Left lung (tissue), 14 donors: ENCODE measurements at places on chromosomes 16 and 17. TPM values are rescaled to one million over a fixed set of nuclear protein-coding genes. Genes with fewer than 3 reads are reported as not detected.

GRCh38 chr17:64630309-64631223, 31.5 kb downstream of the SMURF2 start:
- H3K27ac ChIP-seq, result no peak overlapping the region
- no peaks in the 10 kb centered on the region for H3K36me3 ChIP-seq
- H3K4me3 ChIP-seq, result no peak overlapping the region
- H3K27me3 ChIP-seq, result no peaks in the 10 kb centered on the region
- peaks cover 76% of the 10 kb centered on the region for H3K4me1 ChIP-seq

GRCh38 chr16:59686405-59686804, 952.3 kb upstream of the GOT2 start:
- no peak for DNase-seq
- H3K27me3 ChIP-seq, result no peaks in the 10 kb centered on the region
- H3K27ac ChIP-seq, result no peak overlapping the region
- H3K36me3 ChIP-seq, result no peaks in the 10 kb centered on the region
- H3K4me1 ChIP-seq, result no peaks in the 10 kb centered on the region
- H3K4me3 ChIP-seq, result no peak overlapping the region

DNA sequence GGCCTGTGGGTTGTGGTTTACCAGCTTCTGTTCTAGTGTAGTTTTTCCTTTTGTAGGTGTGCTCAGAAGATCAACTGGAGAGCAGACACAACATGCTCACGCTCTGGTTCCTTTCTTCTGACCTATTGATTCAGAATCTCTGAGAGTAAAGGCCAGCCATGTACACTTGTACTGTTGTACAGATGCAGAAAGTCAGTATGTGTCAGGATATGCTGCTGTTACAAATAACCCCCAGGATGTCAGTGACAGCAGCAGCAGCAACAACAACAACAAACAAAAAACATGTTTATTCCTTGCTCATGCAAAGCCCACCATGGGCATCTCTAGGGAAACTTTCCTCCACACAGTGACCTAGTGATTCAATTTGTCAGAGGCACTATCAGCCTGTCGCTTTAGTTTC, 154.8 kb upstream of the RBFOX1 start:
- H3K4me3 ChIP-seq, result no peak overlapping the region
- no peaks in the 10 kb centered on the region for H3K36me3 ChIP-seq
- H3K27me3 ChIP-seq, result no peaks in the 10 kb centered on the region
- no peak overlapping the region for H3K27ac ChIP-seq
- no peaks in the 10 kb centered on the region for H3K4me1 ChIP-seq

GRCh38 chr16:70786020-70786755, 14.8 kb downstream of the VAC14 start:
- no peaks in the 10 kb centered on the region for H3K27me3 ChIP-seq
- no peak overlapping the region for H3K4me3 ChIP-seq
- peaks cover 4% of the 10 kb centered on the region for H3K4me1 ChIP-seq
- H3K27ac ChIP-seq, result no peak overlapping the region
- DNase-seq, result no peak

- H3K36me3 ChIP-seq, result peaks cover 4% of the 10 kb centered on the region
- H3K27me3 ChIP-seq, result no peaks in the 10 kb centered on the region
- peaks cover 32% of the 10 kb centered on the region for H3K4me1 ChIP-seq
- peak overlapping the region; percentile 55 for H3K4me3 ChIP-seq
- peak overlapping the region; percentile 87 for H3K27ac ChIP-seq
- DNase-seq, result peak; percentile 43
These were observed 1.2 kb downstream of the JPT1 start for GRCh38 chr17:75152922-75153779.

- no peaks in the 10 kb centered on the region for H3K27me3 ChIP-seq
- H3K4me1 ChIP-seq, result no peaks in the 10 kb centered on the region
- H3K4me3 ChIP-seq, result no peak overlapping the region
- H3K36me3 ChIP-seq, result no peaks in the 10 kb centered on the region
- DNase-seq, result no peak
These were observed 122.4 kb upstream of the NUDT7 start for GRCh38 chr16:77599793-77600415.

GRCh38 chr17:31529841-31530251, 138.4 kb downstream of the RAB11FIP4 start:
- no peak overlapping the region for H3K27ac ChIP-seq
- no peak overlapping the region for H3K4me3 ChIP-seq
- H3K27me3 ChIP-seq, result no peaks in the 10 kb centered on the region
- H3K4me1 ChIP-seq, result no peaks in the 10 kb centered on the region
- peaks cover 61% of the 10 kb centered on the region for H3K36me3 ChIP-seq

DNA sequence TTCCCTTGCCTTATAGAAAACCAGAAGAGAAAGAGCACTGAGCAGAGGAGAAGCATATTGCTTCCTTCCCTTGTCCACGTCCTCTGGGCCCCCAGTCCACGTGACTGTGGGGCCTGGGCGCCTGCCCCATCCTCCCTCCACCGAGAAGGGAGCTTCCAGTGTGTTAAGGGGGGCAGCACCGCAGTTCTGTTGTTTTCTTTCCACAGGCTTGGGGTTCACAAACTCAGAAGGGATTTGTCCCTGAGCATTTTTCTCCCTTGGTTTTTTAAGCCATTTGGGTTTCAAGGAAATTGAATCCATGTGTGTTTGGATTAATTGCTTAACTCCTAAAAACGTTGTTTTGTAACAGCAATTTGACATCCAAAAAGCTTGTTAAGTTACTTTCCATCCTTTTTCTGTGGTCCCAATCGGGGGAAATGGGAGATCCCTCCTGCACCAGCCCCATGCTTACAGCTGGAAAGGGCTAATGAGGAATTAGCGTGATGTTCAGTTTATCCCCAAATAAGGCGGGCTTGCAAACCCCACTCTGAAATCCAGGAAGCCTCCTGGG, 347.5 kb upstream of the TNRC6C start:
- no peak overlapping the region for H3K4me3 ChIP-seq
- DNase-seq, result no peak
- no peak overlapping the region for H3K27ac ChIP-seq

GRCh38 chr17:76337413-76337777, 16.3 kb downstream of the PRPSAP1 start:
- no peak for DNase-seq
- no peaks in the 10 kb centered on the region for H3K27me3 ChIP-seq
- peaks cover 15% of the 10 kb centered on the region for H3K36me3 ChIP-seq
- H3K4me3 ChIP-seq, result no peak overlapping the region
- H3K4me1 ChIP-seq, result no peaks in the 10 kb centered on the region

GRCh38 chr16:66377324-66377723, 10.8 kb downstream of the CDH5 start:
- no peaks in the 10 kb centered on the region for H3K4me1 ChIP-seq
- H3K27ac ChIP-seq, result no peak overlapping the region
- H3K27me3 ChIP-seq, result no peaks in the 10 kb centered on the region
- DNase-seq, result no peak
- H3K36me3 ChIP-seq, result no peaks in the 10 kb centered on the region
- no peak overlapping the region for H3K4me3 ChIP-seq

The MMP2 gene
- 300 TPM for total RNA-seq

The C16orf92 gene
- not detected for total RNA-seq

The KIF2B gene
- not detected for total RNA-seq

The SNF8 gene
- total RNA-seq, result 95.8 TPM

The RNF157 gene
- total RNA-seq, result 1.4 TPM
